ENCODE measurements at places on chromosomes 5 and 9. TPM values are rescaled to one million over a fixed set of nuclear protein-coding genes. Genes with fewer than 3 reads are reported as not detected.

The GRXCR2 gene
- not detected for total RNA-seq

The RANBP6 gene
- total RNA-seq: 22.9 TPM

The IFNK gene
- total RNA-seq: not detected

The FGF10 gene
- total RNA-seq: 7.8 TPM

The LCN6 gene
- not detected for total RNA-seq

The SMIM33 gene
- not detected for total RNA-seq

The PCDHA13 gene
- total RNA-seq: 0.04 TPM

The TMEFF1 gene
- 2.7 TPM for total RNA-seq

DNA sequence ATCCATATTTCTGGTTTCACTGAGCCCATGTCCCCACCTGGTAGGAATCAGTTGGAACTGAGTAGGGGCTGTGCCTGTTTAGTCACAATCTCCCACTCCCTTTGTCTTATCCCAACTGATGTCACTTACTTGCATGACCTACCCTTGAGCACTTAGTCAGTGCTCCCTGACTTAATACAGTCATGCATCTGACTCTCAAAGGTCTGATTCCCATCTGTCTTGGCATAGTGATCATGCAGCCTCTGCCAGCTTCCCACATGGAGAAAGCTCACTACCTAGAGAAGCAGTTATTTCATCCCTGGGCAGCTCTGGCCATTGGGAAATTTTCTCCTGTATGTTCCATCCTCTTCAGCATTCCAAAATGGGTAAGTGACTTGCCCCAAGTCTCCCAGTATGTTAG is 24.8 kb downstream of the ABLIM3 start:
- DNase-seq: no peak

- peak; percentile 37 for DNase-seq
Measured at GRCh38 chr5:61704289-61704688, 372.2 kb downstream of the ZSWIM6 start.

DNA sequence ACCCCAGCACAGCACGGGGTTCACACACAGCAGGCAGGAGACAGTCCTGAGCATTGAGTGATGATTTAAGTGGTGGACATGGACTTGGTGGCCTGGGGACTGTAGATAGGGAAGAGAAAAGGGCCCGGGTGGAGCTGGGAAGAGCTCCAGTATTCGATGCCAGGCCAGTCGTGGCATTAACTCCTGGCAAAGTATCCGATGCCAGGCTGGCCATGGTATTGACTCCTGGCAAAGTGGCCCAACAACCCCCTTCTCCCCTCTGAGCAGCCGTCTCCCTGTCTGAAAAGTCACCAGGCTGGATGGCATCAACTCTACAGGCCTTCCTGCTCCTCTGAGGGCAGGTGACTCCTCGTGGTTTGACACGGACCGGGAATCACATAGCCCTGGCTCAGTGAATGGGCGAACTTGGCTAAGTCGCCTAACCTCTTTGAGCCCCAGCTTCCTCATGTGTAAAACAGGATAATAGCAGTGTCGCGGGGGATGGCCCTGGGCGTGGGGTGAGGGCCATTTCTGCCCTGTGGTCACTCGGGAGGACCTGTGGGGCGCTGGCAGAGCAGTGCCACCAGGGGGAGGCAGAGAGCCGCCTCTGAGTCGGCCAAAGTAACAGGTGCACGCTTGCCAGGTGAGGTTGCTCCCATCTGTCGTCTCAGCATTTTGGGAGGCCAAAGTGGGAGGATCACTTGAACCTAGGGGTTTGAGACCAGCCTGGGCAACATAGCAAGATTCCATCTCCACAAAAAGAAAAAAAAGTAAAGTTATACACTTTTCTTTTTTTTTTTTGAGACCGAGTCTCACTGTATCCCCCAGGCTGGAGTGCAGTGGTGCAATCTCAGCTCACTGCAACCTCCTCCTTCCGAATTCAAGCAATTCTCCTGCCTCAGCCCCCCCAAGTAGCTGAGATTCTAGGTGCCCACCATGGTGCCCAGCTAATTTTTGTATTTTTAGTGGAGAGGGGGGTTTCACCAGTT is 5.7 kb upstream of the SEC16A start:
- peak; percentile 60 for DNase-seq

GRCh38 chr5:78591138-78591612 is 57.4 kb downstream of the LHFPL2 start:
- no peak for DNase-seq

- no peak for DNase-seq
Measured at GRCh38 chr9:135563039-135563476, 1.5 kb downstream of the PAEP start.

- DNase-seq: no peak
Measured at GRCh38 chr5:176450077-176450476, 1.9 kb downstream of the FAF2 start.

DNA sequence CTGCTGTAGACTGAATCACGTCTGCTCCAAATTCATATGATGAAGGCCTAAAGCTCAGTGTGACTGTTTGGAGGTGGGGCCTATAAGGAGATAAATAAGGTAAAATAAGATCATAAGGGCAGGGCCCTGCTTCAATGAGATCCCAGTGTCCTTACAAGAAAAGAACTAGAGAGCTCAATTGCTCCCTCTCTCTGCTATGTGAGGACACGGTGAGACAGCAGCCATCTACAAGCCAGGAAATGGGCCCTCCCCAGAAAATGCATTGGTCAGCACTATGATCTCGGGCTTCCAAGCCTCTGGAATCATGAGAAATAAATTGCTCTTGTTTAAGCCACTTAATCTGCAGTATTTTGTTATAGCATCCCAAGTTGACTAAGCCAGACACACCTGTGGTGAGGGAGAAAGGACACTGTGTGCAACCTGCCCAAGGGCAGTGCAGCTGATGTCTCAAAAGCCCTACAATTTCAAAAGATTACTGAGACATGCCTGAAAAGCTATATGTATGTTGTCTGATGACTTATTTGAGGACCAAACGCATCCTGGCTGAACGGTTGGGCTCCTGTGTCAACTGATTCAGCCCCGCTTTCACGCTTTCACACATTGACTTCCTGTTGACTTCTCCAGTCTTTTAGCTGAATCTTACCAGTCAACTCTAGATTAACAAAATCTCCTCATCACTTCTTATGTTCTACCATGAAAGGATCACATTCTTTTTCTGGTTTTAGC is 13.2 kb downstream of the GZMK start:
- peak; percentile 13 for DNase-seq

DNA sequence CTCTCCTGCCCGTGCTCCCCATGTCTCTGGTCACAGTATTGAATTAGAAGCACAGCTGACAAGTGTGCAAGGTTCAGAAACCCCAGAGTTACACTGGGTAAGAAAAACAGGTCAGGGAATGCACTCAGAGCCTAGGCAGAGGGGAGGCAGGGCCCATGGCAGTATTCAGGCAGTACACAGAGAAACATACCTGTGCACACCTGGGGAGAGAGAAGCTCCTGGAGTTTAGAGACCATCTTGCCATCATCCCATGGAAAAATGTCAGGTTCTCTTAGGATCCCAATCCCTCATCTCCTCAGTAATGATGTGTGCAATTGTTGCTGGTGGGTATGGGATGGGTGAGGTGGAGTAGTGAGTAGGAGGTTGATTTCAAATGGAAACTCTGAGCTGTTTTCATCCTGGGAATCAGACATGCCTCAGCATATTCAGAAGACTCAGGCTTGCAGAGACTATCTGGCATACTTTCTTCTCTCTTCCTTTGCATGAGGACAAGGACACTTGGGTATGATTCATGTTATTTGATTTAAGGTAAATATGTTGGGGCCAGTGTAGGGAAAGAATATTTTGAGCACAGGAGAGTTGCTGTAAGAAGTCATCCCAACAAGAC is 228.5 kb downstream of the ESM1 start:
- DNase-seq: no peak

DNA sequence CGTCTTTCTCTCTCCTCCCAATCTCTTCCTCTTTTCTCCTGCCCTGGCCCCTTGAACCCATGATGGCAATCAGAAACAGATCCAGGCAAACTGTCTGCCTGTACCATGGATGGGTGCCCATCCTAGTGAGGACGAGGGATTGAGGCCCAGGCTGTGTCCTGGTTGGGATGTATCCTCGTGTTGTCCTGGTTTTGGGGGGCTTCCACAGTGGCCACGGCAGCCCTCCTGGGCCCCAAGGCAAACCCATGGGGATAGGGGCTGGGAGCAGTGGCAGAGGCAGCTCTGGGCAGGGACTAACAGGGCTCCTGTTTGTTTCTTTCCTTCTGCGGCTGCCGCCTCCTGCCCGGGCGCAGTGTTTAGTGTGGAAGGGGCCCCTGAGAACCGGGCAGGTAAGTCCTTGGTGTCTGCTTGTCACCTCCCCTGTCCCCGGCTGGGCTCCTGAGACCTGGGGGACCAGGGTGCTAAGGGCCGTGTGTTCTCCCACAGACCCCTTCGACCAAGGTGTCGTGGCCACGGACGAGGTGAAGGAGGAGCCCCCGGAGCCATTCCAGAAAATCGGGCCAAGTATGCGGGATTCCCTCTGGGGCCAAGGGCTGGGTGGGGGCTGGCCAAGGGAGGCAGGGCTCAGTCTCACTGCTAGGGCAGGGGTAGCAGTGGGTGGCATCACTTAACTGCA is 70.0 kb downstream of the AMBP start:
- no peak for DNase-seq

DNA sequence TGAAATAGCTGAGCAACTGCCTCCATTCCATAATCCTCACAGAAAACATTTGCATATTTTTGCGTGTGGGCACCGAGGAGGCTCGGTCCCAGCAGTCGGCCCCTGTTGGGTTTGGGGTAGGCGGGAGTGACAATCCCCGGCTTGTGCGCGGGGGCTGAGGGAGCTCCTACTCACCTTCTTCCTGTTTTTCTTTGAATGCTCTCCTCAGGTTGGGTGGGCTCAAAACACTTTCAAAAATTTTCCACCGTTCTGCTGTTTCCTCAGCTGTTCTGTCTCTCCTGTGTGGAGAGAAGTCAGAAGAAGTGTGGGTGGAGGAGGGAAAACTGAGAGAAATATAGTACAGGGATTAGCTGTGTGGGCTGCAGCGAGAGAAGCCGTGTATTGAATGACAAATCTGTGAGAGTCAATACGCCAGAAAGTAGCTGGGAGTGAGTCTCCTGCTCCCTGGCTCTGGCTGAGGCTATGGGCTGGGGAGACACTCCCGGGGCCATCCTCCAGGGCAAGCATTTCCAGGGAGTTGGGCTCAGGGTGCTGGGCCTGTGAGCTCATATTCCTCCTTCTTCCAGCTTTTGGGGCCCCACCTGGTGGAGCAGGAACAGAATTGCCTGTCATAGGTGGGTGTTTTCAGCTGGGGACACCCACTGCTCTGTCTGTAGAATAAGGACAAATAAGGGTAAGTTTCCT is 84.7 kb downstream of the CMYA5 start:
- DNase-seq: no peak

DNA sequence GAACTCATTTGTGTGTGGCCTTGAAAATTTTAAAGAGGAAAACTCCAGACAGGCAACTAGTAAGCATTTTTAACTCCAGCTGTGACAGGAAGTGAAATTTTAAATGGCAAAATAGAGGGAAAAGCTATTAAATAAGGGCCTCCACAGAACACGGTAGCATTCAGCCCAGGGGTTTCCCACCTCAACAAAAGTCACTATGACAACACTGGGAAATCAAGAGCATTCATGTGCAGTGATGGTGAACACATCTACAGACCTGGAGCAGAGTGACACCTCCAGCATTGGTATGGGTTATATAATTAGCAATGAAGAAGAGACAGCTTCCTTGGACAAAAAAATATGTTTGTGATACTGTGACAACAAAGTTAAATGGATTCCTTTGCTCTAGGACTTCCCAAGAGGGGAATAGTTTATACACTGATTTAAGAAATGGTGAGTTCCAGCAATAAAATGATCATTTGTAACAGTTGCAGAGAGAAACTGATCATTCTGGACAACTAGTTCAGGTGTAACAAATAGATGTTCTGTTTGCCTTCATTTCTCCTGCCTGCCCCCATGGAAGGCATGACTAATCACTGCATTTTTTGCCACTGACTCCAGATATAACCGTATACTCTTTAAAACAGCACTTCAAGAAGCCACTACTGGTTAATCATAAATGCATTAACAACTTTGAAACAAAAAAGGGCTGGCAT is 93.3 kb upstream of the SLC44A1 start:
- no peak for DNase-seq

GRCh38 chr5:139710319-139711066 is 62.3 kb downstream of the CXXC5 start:
- DNase-seq: peak; percentile 80

GRCh38 chr9:124220946-124221451 is 36.8 kb upstream of the NEK6 start:
- peak; percentile 65 for DNase-seq

GRCh38 chr5:125012727-125013451 is 266.4 kb upstream of the ZNF608 start:
- no peak for DNase-seq

DNA sequence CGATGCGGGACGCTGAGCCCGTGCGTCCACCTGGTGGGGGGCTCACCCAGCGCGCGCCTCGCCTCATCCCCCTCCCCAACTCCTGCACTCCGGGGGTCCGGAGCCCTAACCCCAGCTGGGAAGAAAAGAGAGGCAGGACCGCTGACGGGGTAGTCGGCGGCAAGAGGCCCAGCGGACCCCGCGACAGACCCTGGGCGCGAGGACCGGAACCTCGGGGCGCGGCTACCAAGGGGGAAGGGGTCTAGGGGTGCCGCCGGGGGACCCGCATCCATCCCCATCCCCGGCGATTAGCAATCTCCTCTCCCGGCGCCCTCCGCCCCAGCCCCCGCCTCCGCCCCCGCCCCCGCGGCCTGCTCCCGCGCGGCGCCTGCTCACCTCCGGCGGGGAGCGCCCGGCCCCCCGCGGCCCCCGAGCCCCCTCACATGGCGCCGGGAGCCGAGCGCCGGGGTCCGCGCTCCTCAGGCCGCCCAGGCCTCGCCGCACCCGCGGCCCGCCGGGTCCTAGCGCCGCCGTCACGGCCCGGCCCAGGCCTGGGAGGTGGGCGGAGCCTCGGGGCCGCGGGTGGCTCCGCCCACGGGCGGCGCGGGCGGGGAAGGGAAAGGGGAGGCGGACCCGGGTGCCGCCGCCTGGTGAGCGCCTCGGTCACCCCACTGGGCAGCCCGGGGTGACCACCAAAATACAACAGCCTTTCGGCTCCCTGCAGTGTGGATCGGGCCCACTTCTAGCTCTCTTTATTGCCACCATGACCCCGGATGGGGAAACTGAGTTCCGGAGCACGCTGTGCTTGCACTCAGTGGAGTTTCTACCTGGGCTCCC is at the start of gene ST6GALNAC6:
ST6GALNAC6 (minus strand) TSS at position 476 of the 816 bp plus-strand sequence. CDS start 1,622 bp downstream, outside the sequence.
- DNase-seq: peak; percentile 92

DNA sequence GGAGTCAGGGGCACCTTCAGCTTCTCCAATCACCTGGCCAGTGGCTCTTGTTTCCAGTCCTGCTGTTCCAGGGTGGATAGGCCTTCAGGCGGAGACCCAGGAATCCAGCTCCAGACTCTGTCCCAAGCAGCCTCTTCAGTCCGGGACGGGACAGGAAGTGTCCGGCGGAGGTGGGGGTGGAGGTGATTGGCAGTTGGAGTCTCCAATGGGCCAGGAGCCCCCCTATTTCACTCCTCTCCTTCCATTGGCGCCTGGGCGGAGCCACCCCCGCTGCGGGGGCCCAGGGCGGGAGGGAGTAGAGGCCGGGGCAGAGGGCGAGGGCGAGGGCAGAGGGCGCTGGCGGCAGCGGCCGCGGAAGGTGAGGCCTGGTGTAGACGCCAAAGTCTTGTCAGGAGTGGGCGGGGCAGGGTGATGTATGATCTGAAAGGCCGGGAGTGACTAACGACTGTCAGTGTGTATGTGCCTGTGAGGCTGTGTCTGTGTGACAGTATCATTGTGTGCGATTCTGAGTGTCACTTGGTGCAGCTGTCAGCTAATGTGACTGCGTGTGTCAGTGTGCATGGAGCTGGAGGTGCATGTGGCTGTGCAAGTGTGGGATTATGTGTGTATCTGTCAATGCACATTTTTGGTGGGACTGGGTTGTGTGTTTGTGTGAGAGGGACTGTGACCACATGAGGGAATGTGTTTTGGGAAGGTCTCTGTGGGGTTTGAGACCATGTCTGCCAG is at the start of gene IL11RA:
IL11RA (plus strand) TSS at position 310 of the 726 bp plus-strand sequence. CDS start 3,033 bp downstream, outside the sequence.
- DNase-seq: peak; percentile 98
